Activated CD4-positive, alpha-beta T cell treated with anti-CD3 and anti-CD28 coated beads for 1 hour (primary cell): ENCODE measurements at places on chromosomes 13 and 19.

DNA sequence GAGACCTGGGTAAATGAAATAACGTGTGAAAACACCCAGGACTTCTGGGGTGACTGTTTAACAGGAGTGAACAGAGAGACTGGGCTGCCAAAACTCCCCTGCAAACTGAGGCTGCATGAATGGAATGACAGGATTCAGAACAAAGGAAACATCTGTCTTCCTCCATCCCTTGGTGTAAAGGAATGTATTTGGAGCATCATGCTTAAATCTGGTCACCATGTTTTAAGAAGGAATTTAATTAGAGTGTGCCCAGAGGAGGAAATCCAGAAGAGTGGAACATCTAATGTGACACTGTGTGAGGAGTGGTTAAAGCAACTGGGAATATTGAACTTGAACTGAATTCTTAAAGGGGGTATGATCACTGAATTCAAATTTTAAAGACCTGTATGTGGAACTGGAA, 437.2 kb downstream of the LIG4 start:
- DNase-seq, result no peak

GRCh38 chr19:5672708-5673459, 7.4 kb downstream of the MICOS13 start:
- DNase-seq, result no peak

GRCh38 chr19:50199259-50199555, 4.2 kb upstream of the MYH14 start:
- no peak for DNase-seq

DNA sequence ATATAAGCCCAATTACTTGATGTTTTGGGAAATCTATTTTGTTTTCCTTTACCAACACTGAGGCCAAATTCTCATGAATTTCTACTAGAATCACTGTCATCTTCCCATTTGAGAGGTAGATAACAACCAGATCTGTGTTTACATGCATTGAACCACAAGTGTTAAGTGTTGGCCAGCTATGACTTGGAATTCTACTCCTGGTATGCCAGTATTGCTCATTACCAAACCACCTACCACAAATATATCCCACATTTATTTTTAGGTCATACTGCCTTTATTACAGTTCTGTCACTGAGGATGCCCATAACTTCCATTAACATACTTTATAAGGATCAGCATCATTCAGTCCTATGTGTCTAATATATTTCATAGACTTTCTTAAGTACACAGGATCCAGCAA, 328.9 kb downstream of the DIAPH3 start:
- no peak for DNase-seq

DNA sequence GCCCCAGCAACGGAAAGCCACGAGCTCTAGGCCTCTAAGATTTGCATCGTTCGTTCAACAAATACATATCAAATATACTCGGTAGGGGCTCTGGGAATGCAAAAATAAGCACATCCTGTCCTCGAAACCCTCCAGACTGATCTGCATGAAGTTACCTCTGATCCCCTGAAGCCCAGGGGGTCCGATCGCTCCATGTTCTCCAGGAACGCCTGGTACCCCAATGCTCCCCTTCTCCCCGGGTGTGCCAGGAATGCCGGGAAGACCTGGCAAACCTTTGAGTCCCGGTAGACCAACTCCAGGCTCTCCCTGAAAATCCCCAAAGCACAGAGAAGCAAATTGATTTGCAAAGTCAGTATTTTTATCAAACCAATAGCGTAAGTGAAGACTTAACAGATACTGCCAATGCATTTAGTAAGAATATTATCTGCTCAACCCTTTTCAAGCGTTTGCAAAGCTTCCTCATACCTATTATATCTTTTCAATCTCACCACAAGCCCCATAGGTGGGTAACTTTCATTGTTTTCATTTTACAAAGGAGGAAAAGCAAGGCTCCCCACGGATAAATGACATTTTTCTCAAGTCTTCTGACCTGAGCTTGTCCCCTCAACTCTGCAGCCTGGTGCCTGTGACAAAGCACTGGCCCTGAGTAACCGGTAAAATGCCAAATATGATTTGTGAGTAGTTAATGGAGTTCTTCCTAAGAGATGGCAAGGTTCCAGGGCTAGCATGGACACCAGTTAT, 127.7 kb downstream of the COL4A1 start:
- DNase-seq, result no peak

DNA sequence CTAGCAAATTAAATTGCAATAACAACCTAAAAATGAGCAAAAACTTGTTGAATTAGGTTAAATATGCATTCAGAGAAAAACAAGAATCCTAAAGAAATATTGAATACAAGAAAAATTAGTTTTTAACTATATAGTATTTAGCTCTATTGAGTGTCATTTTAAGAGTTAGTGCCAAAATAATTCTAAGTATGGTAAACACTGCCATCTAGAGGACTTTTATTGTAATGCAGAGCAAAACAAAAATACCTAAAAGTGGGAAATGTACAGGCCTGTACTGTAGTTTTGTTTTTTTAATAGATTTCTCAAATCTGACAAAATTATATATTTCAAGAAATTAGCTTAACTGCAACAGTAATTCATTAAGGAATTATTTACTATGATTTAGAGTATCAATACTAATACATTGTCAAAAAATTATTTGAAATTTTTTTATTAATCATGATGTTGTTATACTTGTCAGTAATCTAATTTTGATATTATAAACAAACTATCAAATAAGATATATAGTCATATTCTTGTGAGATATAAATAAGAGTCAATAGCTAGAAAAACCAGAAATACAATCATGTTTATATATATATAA, 8.2 kb upstream of the PCDH9 start:
- no peak for DNase-seq

DNA sequence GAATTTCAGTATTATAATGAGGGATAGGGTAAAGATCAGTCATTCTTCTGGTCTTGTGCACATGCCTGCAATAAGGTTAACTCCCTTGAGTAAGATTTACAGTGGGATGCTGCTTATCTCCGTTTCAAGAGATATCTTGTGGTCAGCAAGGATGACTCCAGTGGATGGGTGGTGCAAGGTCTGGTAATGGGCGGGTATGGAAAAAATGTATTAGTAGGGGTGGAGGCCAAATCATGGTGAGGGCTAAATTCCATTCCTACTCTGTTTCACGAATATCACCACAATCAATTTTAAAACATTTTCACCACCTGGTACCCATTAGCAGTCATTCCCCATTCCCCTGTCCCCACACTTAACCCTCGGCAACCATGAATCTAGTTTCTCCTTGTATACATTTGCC, 40.6 kb downstream of the CCDC122 start:
- no peak for DNase-seq

- DNase-seq, result peak; percentile 89
Measured at GRCh38 chr19:18294467-18294864, 13.0 kb upstream of the JUND start.

GRCh38 chr19:13670846-13671245, 93.5 kb upstream of the MRI1 start:
- no peak for DNase-seq

DNA sequence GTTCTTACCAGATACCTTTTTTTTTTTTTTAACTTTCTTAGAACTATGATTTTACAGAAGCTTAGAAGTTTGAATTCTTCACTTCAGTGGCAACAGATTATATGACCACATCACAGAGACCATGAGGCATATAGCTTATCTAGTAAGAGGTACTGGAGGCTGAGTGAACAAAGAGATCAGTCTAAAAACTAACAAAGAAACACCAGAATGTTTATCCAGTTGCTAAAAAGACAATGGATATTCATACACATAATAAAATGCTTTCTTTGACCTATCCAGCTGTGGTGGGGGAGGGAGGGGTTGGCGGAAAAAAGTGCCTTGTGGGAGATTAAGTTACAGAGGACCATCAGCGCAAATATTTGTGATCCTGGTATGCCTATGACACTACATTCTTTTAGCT, 34.7 kb upstream of the SLITRK6 start:
- DNase-seq, result no peak

GRCh38 chr13:69331245-69331644, 776.4 kb upstream of the ATXN8OS start:
- DNase-seq, result no peak

GRCh38 chr13:94327318-94327717, 152.2 kb downstream of the DCT start:
- DNase-seq, result no peak

GRCh38 chr13:110138010-110138699, 168.8 kb downstream of the COL4A1 start:
- DNase-seq, result peak; percentile 45

DNA sequence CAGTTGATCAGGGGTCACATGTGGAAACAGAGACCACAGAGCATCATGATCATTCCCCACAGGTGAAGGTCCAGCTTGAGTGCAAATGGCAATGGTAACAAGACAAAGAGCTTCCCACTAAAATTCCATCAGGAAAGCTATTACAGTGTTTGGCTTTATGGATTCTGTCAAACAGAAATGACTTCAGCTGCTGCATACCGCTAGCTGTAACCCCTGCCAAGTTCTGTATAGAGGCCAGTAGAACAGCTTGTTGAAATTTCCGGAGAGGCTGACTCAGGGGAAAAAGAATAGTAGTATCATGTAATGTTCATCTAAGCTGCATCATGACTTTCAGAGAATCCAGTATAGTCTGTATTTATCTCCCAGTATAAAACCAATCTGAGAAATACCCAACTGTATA, 1704.7 kb downstream of the SLITRK5 start:
- no peak for DNase-seq

GRCh38 chr19:7783991-7784423, 21.0 kb downstream of the CLEC4M start:
- DNase-seq, result no peak

GRCh38 chr13:32790731-32791130, 204.5 kb downstream of the PDS5B start:
- DNase-seq, result no peak

GRCh38 chr13:87676254-87677042, 5.3 kb downstream of the SLITRK5 start:
- DNase-seq, result no peak

DNA sequence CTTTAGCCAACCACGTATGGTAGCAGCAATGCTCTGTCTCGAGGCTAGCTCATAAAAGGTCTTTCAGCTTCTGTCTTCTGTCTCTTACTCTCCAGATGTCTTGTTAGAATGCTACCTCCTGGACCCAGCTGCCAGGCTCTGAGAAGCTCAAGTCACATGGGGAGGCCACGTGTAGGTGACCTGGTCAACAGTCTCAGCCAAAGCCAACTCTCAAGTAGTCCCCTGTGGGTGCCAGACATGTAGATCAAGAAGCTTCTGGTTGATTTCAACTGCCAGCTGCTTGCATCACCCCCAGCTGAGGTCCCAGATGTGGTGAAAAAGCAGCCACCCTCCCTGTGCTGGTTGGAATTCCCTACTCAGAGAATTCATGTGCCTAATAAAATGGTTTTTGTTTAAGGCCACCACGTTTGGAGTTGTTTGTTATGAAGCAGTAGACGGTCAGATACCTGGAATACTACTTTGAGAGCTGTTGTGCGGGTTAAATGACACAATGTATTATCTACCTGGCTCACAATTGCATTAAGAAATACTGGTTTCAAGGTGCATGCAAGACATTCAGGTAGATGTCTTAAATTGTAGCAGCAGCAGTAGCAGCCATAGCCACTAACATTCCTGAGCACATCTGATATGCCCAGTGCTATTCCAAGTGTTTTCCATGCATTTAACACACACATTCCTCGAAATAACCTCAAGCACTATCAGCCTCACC, 131.0 kb upstream of the RFC3 start:
- no peak for DNase-seq

DNA sequence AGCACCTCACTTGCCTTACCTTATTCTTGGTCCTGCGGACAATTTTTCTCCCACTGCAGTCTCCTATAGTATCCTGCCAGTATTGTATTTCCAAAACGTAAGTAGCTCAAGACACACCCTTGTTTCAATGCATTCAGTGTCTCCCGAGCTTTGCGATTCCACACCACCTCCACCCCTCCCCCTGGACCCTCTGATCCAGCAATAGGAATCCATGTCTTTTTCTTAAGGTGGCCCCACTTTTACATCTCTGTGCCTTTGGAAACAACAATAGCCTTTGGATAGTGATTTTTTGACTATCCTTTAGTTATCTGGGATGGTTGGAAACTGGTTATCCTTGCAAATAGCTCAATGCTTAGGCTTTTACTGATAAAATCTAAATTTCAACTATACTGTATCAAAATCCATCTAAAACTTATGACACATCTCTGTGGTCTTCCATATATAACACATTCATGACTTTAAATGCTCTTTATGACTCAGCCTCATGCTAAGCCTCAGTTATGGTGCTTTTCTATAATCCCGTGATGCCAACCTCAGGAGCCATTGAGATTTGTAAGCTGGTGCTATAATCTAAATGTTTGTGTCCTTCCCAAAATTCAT, 27.1 kb downstream of the FAM216B start:
- DNase-seq, result no peak

GRCh38 chr13:29716493-29716892, 121.0 kb upstream of the SLC7A1 start:
- DNase-seq, result no peak

DNA sequence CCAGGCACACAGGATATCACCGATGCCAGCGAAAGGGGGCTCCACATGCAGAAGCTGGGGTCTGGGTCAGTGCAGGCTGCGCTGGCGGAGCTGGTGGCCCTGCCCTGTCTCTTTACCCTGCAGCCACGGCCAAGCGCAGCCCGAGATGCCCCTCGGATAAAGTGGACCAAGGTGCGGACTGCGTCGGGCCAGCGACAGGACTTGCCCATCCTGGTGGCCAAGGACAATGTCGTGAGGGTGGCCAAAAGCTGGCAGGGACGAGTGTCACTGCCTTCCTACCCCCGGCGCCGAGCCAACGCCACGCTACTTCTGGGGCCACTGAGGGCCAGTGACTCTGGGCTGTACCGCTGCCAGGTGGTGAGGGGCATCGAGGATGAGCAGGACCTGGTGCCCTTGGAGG, 7.2 kb downstream of the NCAN start:
- DNase-seq, result no peak

GRCh38 chr13:39935155-39935554, 279.7 kb downstream of the COG6 start:
- DNase-seq, result no peak

- no peak for DNase-seq
Measured at GRCh38 chr13:37833411-37833810, 36.2 kb downstream of the TRPC4 start.

GRCh38 chr13:81986308-81986707, 1645.4 kb upstream of the SPRY2 start:
- DNase-seq, result no peak

- no peak for DNase-seq
Measured at GRCh38 chr19:291561-292280, 518 bp upstream of the PLPP2 start.

- DNase-seq, result no peak
Measured at GRCh38 chr13:24168392-24168750, 7.9 kb downstream of the SPATA13 start.

- no peak for DNase-seq
Measured at GRCh38 chr19:2446381-2446780, 10.4 kb downstream of the LMNB2 start.

DNA sequence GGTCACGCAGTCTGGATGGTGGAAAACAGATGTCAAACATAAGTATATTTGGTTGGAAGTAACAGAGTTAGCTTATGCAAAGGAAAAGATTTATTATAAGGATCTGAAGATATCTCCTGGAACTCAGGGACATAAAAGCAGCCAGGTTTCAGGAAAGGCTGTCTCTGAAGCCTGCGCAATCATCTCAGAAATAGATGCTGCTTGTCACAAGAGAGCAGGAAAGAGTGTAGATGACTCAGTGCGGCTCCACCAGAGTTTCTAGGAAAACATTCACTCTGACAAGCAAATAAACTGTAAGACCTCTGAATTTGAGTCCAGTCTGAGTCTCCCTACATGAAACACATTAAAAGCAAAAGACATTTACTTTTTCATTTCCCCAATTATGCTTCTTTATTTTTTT, 220.4 kb upstream of the HTR2A start:
- no peak for DNase-seq
